ENCODE measurements at places on chromosomes 6 and 20. TPM values are rescaled to one million over a fixed set of nuclear protein-coding genes. Genes with fewer than 3 reads are reported as not detected.
A peak's percentile ranks its signal among the peaks of the same experiment; 100 is the strongest.

DNA sequence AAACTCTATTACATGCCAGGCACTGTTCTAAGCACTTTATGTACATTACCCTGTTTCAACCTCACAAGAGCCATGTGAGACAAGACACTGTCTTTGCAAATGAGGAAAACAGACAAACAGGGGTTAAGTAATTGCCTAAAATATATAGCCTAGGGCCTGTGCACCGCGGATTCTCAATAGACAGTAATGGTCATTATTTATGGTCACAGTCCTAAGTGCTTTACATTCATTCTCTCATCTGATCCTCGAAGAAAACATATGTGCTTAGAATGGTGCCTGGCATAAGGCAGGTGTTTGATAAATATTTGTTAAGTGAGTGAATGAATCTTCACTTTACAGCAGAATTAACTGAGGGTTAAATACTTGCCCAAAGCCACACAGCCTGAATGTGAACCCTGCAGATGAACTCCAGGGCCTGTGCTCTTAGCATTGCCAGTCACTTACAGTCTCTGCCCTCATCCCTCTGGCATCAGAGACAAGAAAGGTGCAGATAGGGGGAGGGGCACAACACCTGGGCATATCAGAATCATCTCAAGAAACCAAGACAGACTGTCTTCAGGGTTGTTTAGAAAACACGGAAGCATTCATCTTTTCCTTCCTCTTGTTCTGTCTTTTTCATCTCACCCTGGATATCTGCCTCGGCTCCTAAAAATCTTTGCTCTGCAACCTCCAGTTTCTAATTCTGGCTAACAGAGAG is 92.8 kb upstream of the SASH1 start:
- no peak overlapping the region for H3K4me3 ChIP-seq
- H3K4me1 ChIP-seq: no peaks in the 10 kb centered on the region
- no peak overlapping the region for H3K27ac ChIP-seq
- H3K27me3 ChIP-seq: peaks cover 18% of the 10 kb centered on the region

DNA sequence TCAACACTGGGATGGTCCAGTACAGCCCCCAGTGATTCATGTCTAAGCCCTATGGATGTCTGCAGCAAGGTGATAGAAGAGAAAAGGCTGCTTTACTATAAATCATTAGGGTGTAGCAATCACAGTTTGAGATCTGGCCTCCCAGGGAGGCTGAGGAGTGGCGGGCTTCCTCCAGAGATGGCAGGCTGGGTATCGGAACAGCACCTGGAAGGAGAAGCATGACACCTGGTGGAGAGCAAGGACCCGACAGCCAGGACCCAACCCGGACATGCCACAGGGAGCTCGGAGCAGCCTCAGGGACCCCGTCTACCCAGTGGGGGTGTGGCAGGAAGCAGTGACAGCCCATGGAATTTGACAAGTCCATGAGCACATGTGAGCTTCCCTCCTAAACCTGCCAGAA is 114.8 kb upstream of the CD93 start:
- no peaks in the 10 kb centered on the region for H3K4me1 ChIP-seq
- H3K27ac ChIP-seq: no peak overlapping the region
- peaks cover 29% of the 10 kb centered on the region for H3K27me3 ChIP-seq
- H3K4me3 ChIP-seq: no peak overlapping the region
- H3K36me3 ChIP-seq: no peaks in the 10 kb centered on the region

- H3K4me3 ChIP-seq: no peak overlapping the region
- H3K27me3 ChIP-seq: no peaks in the 10 kb centered on the region
- no peak for DNase-seq
- H3K36me3 ChIP-seq: no peaks in the 10 kb centered on the region
- no peaks in the 10 kb centered on the region for H3K4me1 ChIP-seq
Measured at GRCh38 chr6:115830895-115831294, 229.8 kb downstream of the FRK start.

DNA sequence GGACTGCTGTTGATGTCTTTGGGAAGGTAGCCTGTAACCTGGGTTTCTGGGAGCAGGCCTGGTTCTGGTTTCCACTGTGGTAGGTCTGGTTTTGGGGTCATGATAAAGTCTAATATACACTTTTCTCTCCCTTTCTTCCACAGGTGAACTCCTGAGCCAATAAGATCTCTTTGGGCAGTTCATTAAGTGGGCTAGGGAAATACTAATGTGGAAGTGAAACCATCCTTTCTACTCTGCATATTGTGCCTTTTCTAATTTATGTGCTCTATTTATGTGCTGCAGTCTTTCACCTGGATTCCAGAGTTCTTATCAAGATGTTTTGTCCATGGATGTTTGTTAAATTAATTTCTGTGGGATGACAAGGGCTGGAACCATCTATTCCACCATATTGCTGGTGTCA is 165.7 kb upstream of the PTPRK start:
- peaks cover 2% of the 10 kb centered on the region for H3K27me3 ChIP-seq
- no peak overlapping the region for H3K4me3 ChIP-seq
- H3K36me3 ChIP-seq: no peaks in the 10 kb centered on the region
- H3K4me1 ChIP-seq: no peaks in the 10 kb centered on the region
- no peak overlapping the region for H3K27ac ChIP-seq
- DNase-seq: no peak

HLA-B gene
- total RNA-seq: 5,157 TPM

TCF21 gene
- total RNA-seq: not detected

- H3K4me3 ChIP-seq: no peak overlapping the region
- H3K4me1 ChIP-seq: no peaks in the 10 kb centered on the region
- H3K27ac ChIP-seq: no peak overlapping the region
- no peaks in the 10 kb centered on the region for H3K27me3 ChIP-seq
Measured at GRCh38 chr20:16257021-16257420, 316.2 kb downstream of the KIF16B start.

RAD21L1 gene
- not detected for total RNA-seq

- peak overlapping the region; percentile 48 for H3K27ac ChIP-seq
- DNase-seq: peak; percentile 31
- H3K4me1 ChIP-seq: peaks cover 26% of the 10 kb centered on the region
- no peaks in the 10 kb centered on the region for H3K27me3 ChIP-seq
- H3K36me3 ChIP-seq: peaks cover 19% of the 10 kb centered on the region
Measured at GRCh38 chr6:6643398-6643797, 54.9 kb downstream of the LY86 start.

COMMD7 gene
- total RNA-seq: 62.6 TPM

IP6K3 gene
- total RNA-seq: not detected

DNA sequence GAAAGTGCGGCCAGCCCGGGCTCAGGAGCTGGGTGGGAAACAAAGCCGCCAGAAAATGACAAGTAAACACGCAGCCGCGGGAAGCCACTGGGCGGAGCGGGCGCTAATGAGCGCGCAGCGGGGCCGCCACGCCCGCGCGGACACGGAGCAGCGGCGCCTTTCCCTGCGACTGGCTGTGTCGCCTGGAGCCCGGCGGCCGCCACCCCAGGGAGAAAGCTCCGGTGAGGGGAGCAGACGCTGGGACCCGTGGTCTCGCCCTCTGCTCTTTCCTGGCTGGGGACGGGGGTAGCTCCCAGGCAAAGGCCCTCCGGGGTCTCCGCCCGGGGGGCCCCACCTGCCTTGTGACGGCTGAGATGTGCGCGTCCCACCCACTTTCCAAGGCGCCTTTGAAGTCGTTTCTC is 54.9 kb downstream of the PRR18 start:
- H3K27ac ChIP-seq: no peak overlapping the region
- DNase-seq: peak; percentile 31
- H3K36me3 ChIP-seq: peaks cover 4% of the 10 kb centered on the region
- H3K4me1 ChIP-seq: peaks cover 25% of the 10 kb centered on the region

- no peaks in the 10 kb centered on the region for H3K27me3 ChIP-seq
- H3K36me3 ChIP-seq: peaks cover 60% of the 10 kb centered on the region
- H3K27ac ChIP-seq: no peak overlapping the region
- H3K4me3 ChIP-seq: no peak overlapping the region
- DNase-seq: no peak
Measured at GRCh38 chr20:41052742-41053419, 24.3 kb downstream of the TOP1 start.

DNA sequence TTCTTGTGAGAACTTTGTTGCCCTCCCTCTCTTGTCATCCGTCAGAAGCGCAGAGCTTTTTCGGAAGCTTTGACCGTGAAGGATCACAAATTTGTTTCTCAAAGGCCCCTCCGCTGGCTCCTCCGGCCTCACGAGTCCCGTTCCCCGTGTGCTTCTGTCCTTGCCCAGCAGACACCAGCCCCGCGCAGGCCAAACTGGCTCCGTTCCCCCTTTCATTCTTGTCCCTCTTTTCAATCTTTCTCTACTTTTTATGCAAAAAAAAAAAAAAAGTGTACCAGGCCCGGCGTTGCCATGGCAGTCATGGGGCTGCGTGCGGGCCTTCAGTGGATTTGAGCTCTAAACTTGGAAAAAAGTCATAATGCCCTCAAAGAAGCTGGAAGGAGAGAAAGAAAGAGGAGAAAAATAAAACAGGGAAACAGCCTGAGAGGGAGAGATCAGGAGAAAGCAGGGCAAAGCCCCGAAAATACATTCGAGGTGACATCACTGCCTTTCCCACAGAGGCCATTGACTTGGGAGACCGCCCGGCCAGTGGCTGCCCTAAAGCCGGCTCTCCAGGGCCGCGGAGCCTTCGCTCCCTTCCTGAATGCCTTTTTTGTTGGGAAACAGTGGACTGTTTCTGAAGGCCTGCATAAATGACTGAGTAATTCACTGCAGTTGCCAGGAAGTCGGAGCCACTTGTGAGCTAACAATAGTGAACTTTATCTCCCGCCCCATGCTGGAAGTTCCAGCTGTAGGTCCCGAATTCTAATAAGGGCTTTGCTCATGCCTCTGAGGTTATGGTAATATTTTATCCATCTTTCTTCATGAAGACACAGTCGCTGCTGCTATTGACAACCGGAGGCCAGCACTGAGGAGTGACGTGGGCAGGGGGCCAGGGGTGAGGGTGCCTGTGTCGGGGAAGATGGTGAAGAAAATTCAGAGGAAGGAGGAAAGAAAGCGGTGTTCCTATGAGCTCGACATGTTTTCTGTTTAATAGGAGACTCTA is 670.9 kb downstream of the QKI start:
- H3K4me3 ChIP-seq: no peak overlapping the region
- no peak for DNase-seq
- no peaks in the 10 kb centered on the region for H3K36me3 ChIP-seq
- H3K27me3 ChIP-seq: no peaks in the 10 kb centered on the region
- H3K4me1 ChIP-seq: no peaks in the 10 kb centered on the region
- H3K27ac ChIP-seq: no peak overlapping the region

OXT gene
- not detected for total RNA-seq

- DNase-seq: peak; percentile 73
- H3K27ac ChIP-seq: no peak overlapping the region
- no peak overlapping the region for H3K4me3 ChIP-seq
- H3K27me3 ChIP-seq: peaks cover 27% of the 10 kb centered on the region
- no peaks in the 10 kb centered on the region for H3K36me3 ChIP-seq
Measured at GRCh38 chr6:44338228-44339122, 4.0 kb upstream of the SPATS1 start.

- no peak overlapping the region for H3K27ac ChIP-seq
- H3K4me3 ChIP-seq: no peak overlapping the region
- peaks cover 45% of the 10 kb centered on the region for H3K27me3 ChIP-seq
- H3K36me3 ChIP-seq: no peaks in the 10 kb centered on the region
- H3K4me1 ChIP-seq: no peaks in the 10 kb centered on the region
Measured at GRCh38 chr6:112207131-112207530, 47.2 kb downstream of the LAMA4 start.

- peak overlapping the region; percentile 71 for H3K4me3 ChIP-seq
- H3K27ac ChIP-seq: peak overlapping the region; percentile 38
- peaks cover 11% of the 10 kb centered on the region for H3K36me3 ChIP-seq
- no peaks in the 10 kb centered on the region for H3K27me3 ChIP-seq
Measured at GRCh38 chr6:7909323-7910276, 988 bp downstream of the TXNDC5 start.

RHAG gene
- total RNA-seq: not detected

- DNase-seq: no peak
- H3K4me3 ChIP-seq: no peak overlapping the region
- no peak overlapping the region for H3K27ac ChIP-seq
- no peaks in the 10 kb centered on the region for H3K27me3 ChIP-seq
- H3K4me1 ChIP-seq: peaks cover 77% of the 10 kb centered on the region
- peaks cover 2% of the 10 kb centered on the region for H3K36me3 ChIP-seq
Measured at GRCh38 chr20:53844259-53844658, 226.1 kb downstream of the BCAS1 start.

GRCh38 chr20:37921341-37921929 is 18.5 kb downstream of the VSTM2L start:
- no peak overlapping the region for H3K4me3 ChIP-seq
- peaks cover 13% of the 10 kb centered on the region for H3K4me1 ChIP-seq
- no peak overlapping the region for H3K27ac ChIP-seq
- peaks cover 8% of the 10 kb centered on the region for H3K27me3 ChIP-seq
- DNase-seq: no peak

DNA sequence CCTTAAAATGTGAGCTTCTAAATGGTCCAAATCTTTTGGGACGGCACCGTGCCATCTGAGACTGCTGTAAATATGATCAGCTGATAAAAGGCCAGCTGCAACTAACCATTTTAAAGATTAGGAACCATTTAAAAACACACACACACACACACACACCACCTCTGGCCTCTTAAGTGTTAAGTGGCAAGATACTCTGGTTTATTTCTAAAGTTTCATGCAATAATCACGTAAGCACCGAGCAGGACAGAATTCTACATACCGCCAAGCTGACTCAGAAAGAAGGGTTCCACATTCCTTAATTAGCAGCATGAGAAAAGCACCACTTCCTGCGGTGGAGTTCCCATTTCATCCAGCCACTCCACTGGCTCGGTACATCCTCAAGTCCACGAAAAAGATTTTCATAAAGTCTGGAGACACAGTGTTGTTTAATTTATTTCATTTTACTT is 17.8 kb upstream of the ZNF217 start:
- DNase-seq: no peak
- peaks cover 32% of the 10 kb centered on the region for H3K4me1 ChIP-seq
- no peak overlapping the region for H3K27ac ChIP-seq
- H3K4me3 ChIP-seq: no peak overlapping the region

GRCh38 chr6:20481281-20481680 is 53.0 kb upstream of the CDKAL1 start:
- H3K4me1 ChIP-seq: no peaks in the 10 kb centered on the region
- H3K27me3 ChIP-seq: no peaks in the 10 kb centered on the region
- no peak overlapping the region for H3K4me3 ChIP-seq
- peaks cover 69% of the 10 kb centered on the region for H3K36me3 ChIP-seq
- no peak for DNase-seq
- no peak overlapping the region for H3K27ac ChIP-seq

TINAG gene
- total RNA-seq: not detected

DNA sequence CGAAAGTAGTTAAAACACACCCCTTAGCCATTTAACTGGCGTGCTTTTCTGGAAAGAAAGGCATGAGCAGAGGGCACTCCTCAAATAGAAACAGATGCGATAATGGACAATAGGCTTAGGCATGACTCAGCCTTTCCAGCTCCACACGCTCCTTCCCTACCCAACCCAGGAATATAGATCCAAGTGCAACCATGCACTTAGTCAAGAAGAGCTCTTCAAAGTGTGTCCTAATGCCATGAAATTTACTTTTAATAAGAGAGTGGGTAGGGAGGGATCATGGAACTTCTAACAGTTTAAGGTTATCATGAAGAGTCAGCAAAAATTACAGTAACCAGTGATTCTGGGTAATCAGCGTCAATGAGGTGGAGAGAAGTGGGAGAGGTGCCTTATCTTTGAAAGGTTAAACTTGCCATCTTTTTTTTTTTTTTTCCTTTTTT is 2.4 kb upstream of the EFHC1 start:
- peaks cover 13% of the 10 kb centered on the region for H3K27me3 ChIP-seq
- H3K4me1 ChIP-seq: peaks cover 23% of the 10 kb centered on the region
- no peak overlapping the region for H3K4me3 ChIP-seq
- DNase-seq: no peak
